ENCODE measurements at places on chromosomes 3 and 15.

GRCh38 chr3:154759966-154760365 lies 320.2 kb upstream of the MME start:
- no peak for DNase-seq

DNA sequence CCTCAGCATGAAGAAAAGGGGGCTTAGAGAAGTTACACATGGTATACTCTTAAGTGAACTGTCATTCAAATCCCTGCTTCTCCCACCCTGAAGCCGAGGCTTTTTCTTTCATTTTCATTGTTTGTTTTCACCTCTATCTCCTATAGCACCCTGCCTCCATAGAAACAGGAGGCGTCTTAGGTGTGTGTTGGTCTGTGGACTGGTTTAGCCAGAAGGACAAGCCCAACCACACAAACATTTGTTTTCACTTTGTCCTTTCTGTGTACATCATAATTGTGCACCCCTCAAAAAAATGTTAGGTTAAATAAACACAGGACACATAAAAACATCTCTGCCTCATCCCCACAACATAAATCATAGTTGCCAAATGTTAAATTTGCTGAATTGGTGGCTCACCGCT lies 73.3 kb upstream of the UBE2E2 start:
- no peak for DNase-seq

GRCh38 chr15:63791228-63791627 lies 42.5 kb downstream of the HERC1 start:
- DNase-seq, result no peak

GRCh38 chr3:79306934-79307570 lies 460.7 kb downstream of the ROBO1 start:
- no peak for DNase-seq

DNA sequence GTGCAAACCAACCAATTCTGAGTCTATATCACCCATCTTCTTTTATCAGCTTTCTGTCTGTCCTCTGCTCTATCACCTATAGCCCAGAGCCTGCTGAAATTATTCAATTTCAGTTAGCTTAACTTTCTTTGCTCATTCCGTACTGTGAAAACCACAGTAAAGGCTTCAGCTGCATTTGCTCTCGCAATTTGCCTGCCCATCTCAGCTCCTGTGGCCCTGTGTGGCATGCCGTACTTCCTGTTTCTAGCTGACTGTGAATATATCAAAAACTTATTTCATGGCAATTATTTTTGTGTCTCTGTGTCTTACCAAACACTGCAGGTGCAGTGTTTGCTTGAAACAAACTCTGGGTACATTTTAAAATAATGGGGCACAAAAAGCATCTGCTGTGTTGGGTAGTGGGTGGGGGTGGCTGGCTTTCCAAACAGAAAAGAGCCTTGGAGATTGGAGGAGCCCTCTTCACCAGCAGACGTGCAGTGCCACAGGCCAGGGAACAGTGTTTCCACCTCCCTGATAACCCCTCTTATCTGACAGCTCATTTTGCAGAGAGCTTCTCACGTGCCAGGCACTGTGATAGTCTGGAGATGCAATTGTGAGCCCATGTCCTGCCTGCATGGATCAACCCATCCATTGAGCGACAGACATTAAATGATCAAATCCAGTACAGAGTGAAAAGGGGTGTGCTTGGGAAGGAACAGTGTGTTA lies 45.2 kb downstream of the GASK1A start:
- DNase-seq, result no peak

DNA sequence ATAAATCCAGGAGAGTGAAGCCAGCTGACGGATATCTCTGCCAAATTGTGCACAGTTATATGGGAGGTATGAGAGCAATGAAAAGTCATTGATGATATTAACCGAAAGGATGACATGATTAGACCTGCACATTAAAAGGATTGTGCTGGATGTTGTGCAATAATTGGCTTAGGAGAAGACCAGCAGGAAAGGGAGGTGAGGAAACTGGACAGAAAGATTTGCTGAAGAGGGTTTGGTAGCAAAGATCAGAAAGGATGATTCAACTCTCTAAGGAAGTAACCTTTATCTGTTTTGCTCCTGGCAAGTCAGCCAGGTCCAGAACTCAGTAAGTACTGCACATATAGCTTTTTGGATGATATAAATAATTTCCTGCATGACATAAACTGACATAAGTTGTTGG lies 704.7 kb downstream of the GRM7 start:
- no peak for DNase-seq

- no peak for DNase-seq
Measured at GRCh38 chr3:186458306-186459107, 85.7 kb downstream of the CRYGS start.

- DNase-seq, result no peak
Measured at GRCh38 chr15:49467746-49468480, 44.9 kb downstream of the FGF7 start.

- no peak for DNase-seq
Measured at GRCh38 chr3:46901061-46901460, 23.5 kb downstream of the PTH1R start.

- DNase-seq, result no peak
Measured at GRCh38 chr3:50296721-50297383, 2.4 kb downstream of the HYAL3 start.

- DNase-seq, result peak; percentile 71
Measured at GRCh38 chr15:44712346-44713005, 1.2 kb downstream of the B2M start.

- DNase-seq, result no peak
Measured at GRCh38 chr15:64682255-64682654, 93.1 kb downstream of the RBPMS2 start.

DNA sequence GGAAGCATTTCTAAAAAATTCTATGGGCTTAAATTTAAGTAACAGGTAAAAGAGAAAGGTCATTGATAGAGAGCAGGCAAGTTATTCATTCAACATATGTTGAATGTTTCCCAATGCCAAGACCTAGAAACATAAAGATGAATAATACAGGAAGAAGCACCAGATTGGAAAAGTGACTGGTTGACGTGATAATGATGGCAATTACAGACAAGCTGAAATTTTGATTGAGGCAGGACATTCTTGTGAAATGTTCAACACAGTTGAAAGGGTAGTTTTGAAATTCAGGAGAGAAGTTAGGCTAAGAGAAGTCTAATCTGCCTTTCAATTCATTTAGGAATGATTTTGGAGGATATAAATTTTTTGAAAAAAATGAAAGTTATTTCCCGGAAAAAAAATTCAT lies 536.3 kb upstream of the NAALADL2 start:
- no peak for DNase-seq

- DNase-seq, result no peak
Measured at GRCh38 chr3:47580481-47580880, 1.8 kb upstream of the CSPG5 start.

DNA sequence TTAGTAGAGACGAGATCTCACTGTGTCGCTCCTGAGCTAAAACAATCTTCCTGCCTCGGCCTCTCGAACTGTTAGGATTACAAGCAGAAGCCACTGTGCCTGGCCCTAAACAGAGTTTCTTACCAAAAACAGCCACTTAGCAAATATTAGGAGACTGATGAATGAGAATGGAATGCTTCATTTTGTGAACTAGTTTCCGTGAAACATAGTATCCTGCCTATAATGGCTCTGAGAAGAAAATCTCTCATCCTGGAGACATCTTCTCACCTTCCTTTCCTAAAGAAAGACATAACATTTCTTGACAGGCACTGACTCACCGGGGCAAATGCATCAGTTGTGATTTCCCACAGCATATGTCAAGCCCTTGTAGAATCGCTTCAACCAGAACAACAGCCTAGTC lies 44.9 kb downstream of the GJD2 start:
- DNase-seq, result no peak

- DNase-seq, result peak; percentile 87
Measured at GRCh38 chr3:169241991-169242707, 421.4 kb downstream of the MECOM start.

GRCh38 chr15:61811952-61812351 lies 248.3 kb downstream of the VPS13C start:
- no peak for DNase-seq

DNA sequence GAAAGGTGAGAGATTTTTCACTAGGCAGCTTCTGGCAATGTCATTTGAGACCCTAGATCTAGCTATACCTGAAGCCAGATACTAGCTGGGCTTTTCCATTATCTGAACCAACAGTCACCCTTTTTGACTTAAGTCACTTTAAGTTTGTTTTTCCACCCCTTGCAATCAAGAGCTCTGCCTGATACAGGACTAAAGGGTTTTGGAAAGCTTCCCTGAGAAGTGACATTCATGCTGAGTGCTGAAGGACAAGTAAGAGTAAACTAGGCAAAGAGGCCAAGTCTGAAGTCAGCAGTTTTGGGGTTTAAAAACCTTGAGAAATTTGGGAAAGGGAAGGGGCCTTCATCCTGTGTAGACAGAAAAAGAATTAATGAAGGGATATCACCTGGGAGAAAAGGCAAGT lies 27.1 kb upstream of the CCDC174 start:
- no peak for DNase-seq

- no peak for DNase-seq
Measured at GRCh38 chr15:78437107-78437761, 782 bp upstream of the IREB2 start.

GRCh38 chr3:27615555-27615954 lies 106.6 kb downstream of the EOMES start:
- DNase-seq, result no peak

DNA sequence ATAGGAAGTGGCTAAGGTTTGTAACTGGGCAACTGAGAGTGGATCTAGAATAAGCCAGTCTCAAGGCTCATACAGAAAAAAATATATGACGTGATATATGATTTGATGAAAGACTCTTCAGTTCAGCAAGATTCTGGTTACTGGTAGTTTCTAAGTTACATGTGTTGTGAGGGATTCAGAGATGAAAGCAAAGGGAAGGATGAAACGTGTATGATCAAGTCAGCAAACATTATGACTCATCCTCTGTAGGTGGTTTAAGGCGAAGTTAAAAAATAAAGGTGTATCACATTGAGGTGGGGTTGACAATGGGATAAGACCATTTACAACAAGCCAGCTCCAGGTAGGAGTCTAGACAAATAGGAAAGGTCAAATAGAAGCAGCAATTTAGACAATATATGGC lies 16.2 kb downstream of the TERC start:
- no peak for DNase-seq

- DNase-seq, result no peak
Measured at GRCh38 chr3:55203546-55203945, 275.7 kb upstream of the LRTM1 start.

GRCh38 chr3:145971186-145971585 lies 189.8 kb downstream of the PLOD2 start:
- no peak for DNase-seq

Data from NCI-H226 (cell line).